ENCODE measurements at places on chromosomes 1 and 21. TPM values are rescaled to one million over a fixed set of nuclear protein-coding genes. Genes with fewer than 3 reads are reported as not detected.

GRCh38 chr1:228804640-228805413 is 69.5 kb downstream of the RHOU start:
- H3K4me3 ChIP-seq: peak overlapping the region; percentile 57
- peaks cover 5% of the 10 kb centered on the region for H3K36me3 ChIP-seq
- H3K4me1 ChIP-seq: peaks cover 49% of the 10 kb centered on the region
- H3K27ac ChIP-seq: peak overlapping the region; percentile 62
- peak; percentile 53 for DNase-seq
- H3K27me3 ChIP-seq: no peaks in the 10 kb centered on the region

Gene TEX38
- total RNA-seq: 0.65 TPM

DNA sequence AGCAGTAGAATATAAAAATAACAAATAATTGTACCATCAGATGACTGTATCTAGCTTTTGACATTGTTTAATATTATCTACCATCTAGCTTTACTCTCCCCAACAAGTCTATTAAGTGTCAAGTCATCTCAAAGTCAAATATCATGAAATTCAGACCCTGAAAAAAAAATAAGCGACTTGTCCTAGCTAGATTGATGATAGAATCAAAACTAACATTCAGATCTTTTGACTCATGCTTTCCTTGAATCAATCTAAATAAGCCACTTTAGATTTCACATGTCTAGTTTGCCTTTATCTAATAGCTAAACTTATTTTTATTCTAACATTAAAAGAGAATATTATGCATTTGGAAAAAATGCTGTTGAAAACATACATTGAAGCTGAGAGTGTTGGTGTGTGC is 35.4 kb downstream of the CRB1 start:
- no peaks in the 10 kb centered on the region for H3K36me3 ChIP-seq
- no peak for DNase-seq
- no peaks in the 10 kb centered on the region for H3K27me3 ChIP-seq

GRCh38 chr1:9603766-9604753 is 15.3 kb downstream of the TMEM201 start:
- no peak overlapping the region for H3K4me3 ChIP-seq
- H3K27ac ChIP-seq: no peak overlapping the region
- no peaks in the 10 kb centered on the region for H3K36me3 ChIP-seq
- H3K27me3 ChIP-seq: no peaks in the 10 kb centered on the region

- no peak overlapping the region for H3K27ac ChIP-seq
- peaks cover 23% of the 10 kb centered on the region for H3K27me3 ChIP-seq
- H3K4me1 ChIP-seq: no peaks in the 10 kb centered on the region
- no peak overlapping the region for H3K4me3 ChIP-seq
- H3K36me3 ChIP-seq: no peaks in the 10 kb centered on the region
- DNase-seq: no peak
These were observed 468.2 kb upstream of the VAMP3 start for GRCh38 chr1:7302873-7303272.

DNA sequence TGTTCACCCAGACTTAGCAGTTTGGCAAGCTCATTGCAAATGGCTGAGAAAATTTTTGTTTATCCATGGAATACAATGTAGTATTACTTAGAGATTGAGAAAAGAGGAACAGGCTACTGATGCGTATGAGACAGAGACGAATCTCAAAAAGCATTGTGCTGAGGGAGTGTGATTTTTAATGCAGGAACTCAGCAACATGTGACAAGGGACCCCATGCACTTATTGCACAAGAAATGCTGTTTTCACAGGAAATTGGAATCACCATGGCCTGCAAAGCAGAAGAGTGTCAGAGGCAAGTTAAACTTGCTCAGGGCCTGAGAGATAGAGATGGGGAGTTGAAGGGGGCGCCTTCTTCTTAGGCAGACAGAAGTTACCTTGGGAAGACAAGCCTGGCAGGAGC is 32.6 kb upstream of the TLR5 start:
- H3K4me1 ChIP-seq: peaks cover 2% of the 10 kb centered on the region
- peak overlapping the region; percentile 49 for H3K27ac ChIP-seq
- H3K27me3 ChIP-seq: peaks cover 16% of the 10 kb centered on the region
- DNase-seq: no peak

- H3K27ac ChIP-seq: no peak overlapping the region
- no peak for DNase-seq
- no peak overlapping the region for H3K4me3 ChIP-seq
- peaks cover 7% of the 10 kb centered on the region for H3K36me3 ChIP-seq
- no peaks in the 10 kb centered on the region for H3K4me1 ChIP-seq
These were observed 104.1 kb downstream of the DTL start for GRCh38 chr1:212139526-212140135.

GRCh38 chr1:183178545-183178944 is 7.5 kb upstream of the LAMC2 start:
- H3K27ac ChIP-seq: no peak overlapping the region
- no peak overlapping the region for H3K4me3 ChIP-seq
- no peaks in the 10 kb centered on the region for H3K36me3 ChIP-seq

DNA sequence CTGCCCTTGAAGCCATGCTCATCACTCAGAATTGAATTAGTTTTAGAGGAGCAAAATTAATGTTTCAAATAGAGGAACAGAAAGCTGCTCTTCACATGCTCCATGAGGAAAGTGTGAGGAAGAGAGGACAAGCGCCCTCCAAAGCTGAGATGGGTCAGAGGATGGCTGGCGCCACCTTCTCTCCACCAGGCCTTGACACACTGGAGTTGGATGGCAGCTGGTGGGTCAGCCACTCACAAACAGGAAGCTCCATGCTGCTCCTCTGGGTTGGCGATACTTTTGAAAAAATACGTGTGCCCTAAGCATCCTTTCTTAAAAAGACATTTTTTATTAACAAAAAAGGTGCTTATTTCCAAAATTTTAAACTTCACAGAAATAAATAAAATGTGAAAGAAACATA is 3.1 kb upstream of the CD2 start:
- DNase-seq: no peak
- H3K27ac ChIP-seq: peak overlapping the region; percentile 99
- H3K4me3 ChIP-seq: peak overlapping the region; percentile 87
- peaks cover 27% of the 10 kb centered on the region for H3K4me1 ChIP-seq

DNA sequence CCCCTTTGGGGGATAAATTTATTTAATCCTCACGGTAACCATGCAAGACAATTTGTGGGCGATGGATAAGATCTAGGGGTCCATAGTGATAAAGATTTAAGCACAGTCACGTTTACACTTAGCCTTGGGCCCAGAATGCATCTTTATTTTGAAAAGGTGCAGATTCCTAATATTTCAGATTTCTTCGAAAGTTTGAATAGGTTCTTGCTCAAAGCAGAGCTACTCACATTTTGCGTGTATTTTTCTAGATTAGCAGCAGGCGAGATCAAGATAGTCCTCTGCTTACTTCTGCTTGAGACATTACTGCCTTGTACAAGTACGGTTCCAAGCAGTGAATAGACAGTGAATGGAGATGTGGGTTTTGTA is 647 bp downstream of the TSEN15 start:
- H3K27ac ChIP-seq: peak overlapping the region; percentile 99
- peaks cover 22% of the 10 kb centered on the region for H3K27me3 ChIP-seq
- no peak for DNase-seq
- H3K36me3 ChIP-seq: peaks cover 9% of the 10 kb centered on the region
- peak overlapping the region; percentile 94 for H3K4me3 ChIP-seq

GRCh38 chr1:210262897-210263272 is 30.3 kb downstream of the SERTAD4 start:
- H3K27ac ChIP-seq: no peak overlapping the region
- no peak overlapping the region for H3K4me3 ChIP-seq
- H3K36me3 ChIP-seq: no peaks in the 10 kb centered on the region
- H3K4me1 ChIP-seq: no peaks in the 10 kb centered on the region

- H3K4me1 ChIP-seq: peaks cover 90% of the 10 kb centered on the region
- H3K4me3 ChIP-seq: peak overlapping the region; percentile 23
- peak overlapping the region; percentile 13 for H3K27ac ChIP-seq
- H3K36me3 ChIP-seq: peaks cover 12% of the 10 kb centered on the region
- no peaks in the 10 kb centered on the region for H3K27me3 ChIP-seq
- no peak for DNase-seq
These were observed 61.8 kb downstream of the MACF1 start for GRCh38 chr1:39266269-39266668.

GRCh38 chr1:204107892-204108291 is 35.0 kb downstream of the SOX13 start:
- H3K27me3 ChIP-seq: peaks cover 16% of the 10 kb centered on the region
- no peak overlapping the region for H3K4me3 ChIP-seq
- no peaks in the 10 kb centered on the region for H3K36me3 ChIP-seq
- no peak overlapping the region for H3K27ac ChIP-seq
- H3K4me1 ChIP-seq: peaks cover 23% of the 10 kb centered on the region

- no peaks in the 10 kb centered on the region for H3K4me1 ChIP-seq
- H3K27ac ChIP-seq: no peak overlapping the region
- no peak overlapping the region for H3K4me3 ChIP-seq
- DNase-seq: no peak
These were observed 12.2 kb upstream of the MIXL1 start for GRCh38 chr1:226211181-226211821.

DNA sequence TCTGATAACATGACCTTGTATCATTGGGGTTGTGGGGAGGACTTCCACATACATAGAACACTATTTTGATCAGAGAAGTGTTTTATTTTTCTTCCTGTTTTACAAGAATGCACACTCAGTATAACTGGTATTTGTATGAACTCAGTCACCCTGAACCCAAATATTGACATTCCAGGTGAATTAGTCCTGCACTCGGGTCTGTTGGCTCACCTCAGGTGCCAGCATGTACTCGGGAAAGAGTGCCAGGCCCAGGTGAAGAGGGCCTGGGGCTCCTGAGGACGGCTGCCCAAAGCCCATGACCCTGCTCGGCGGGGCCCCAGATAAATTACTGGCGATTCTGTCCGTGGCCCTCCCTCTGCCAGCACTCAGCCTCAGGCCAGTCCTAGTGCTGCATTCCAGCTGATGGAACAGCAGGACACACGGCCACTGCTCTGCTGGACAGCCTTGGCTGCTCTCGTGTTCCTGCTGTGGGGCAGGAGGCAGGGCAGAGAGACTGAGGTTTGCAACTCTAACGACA is 75.4 kb upstream of the TMPRSS2 start:
- no peaks in the 10 kb centered on the region for H3K4me1 ChIP-seq
- no peaks in the 10 kb centered on the region for H3K36me3 ChIP-seq
- no peaks in the 10 kb centered on the region for H3K27me3 ChIP-seq
- H3K4me3 ChIP-seq: no peak overlapping the region
- H3K27ac ChIP-seq: no peak overlapping the region

Gene CRABP2
- 2.5 TPM for total RNA-seq

- H3K27ac ChIP-seq: no peak overlapping the region
- DNase-seq: no peak
- H3K27me3 ChIP-seq: no peaks in the 10 kb centered on the region
- peaks cover 28% of the 10 kb centered on the region for H3K4me1 ChIP-seq
- no peaks in the 10 kb centered on the region for H3K36me3 ChIP-seq
These were observed 41.6 kb upstream of the APOBEC4 start for GRCh38 chr1:183694755-183695154.

DNA sequence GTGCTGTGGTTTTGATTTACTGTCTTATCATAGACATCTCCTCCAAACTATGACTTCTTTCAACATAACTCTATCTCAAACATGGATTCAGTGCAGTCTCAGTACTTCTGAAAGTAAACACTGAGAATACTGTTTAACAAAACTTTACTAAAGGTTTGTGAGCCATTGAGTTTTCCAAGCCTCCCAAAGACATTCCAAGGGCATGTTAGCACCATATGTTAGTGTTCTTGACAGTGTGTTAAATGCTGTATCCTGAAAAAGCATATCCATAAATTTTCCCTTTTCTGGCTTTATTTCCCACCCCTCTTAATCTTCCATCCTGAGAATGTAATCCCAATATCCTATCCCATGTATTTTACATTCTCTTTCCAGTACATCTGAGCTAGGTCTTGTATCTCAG is 446.8 kb upstream of the CXADR start:
- no peaks in the 10 kb centered on the region for H3K4me1 ChIP-seq
- no peaks in the 10 kb centered on the region for H3K36me3 ChIP-seq
- H3K27me3 ChIP-seq: no peaks in the 10 kb centered on the region
- no peak for DNase-seq
- no peak overlapping the region for H3K4me3 ChIP-seq

DNA sequence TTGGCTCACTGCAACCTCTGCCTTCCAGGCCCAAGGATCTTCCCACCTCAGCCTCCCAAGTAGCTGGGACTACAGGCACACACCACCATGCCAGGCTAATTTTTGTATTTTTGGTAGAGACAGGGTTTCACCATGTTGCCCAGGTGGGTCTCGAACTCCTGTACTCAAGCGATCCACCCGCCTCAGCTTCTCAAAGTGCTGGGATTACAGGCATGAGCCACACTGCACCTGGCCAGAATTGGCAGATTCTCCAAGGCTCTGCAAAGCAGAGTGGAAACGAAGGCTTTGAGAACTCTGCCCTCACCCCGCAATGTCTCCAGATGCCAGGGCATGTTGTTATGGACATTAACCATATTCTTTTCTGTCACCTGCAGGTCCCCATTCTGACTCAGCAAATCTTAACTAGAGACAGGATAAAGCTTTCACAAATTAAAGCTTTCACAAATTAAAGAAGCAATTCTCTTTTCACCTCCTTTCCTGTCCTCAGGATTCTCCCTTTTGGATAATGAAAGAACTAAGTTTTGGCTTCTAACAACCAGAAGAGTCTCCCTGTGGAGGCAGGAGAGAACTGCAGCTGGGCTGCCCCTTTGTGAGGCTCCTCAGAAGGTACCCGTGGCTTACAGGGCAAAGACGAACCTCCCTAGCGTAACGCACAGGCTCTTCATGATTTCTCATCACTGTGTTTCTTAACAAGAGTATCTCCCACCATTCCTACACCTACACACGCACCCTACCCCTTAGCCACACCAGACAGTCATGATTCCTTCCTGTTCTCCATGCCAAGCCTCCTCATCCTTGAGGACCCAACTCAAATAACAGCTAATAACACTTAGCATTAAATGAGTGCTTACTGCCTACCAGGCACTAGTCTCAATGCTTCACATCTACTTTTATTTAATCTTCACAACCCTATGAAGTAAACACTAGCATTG is 29.8 kb downstream of the GPA33 start:
- H3K4me1 ChIP-seq: peaks cover 12% of the 10 kb centered on the region
- H3K36me3 ChIP-seq: no peaks in the 10 kb centered on the region
- no peaks in the 10 kb centered on the region for H3K27me3 ChIP-seq
- no peak overlapping the region for H3K27ac ChIP-seq
- no peak overlapping the region for H3K4me3 ChIP-seq
- DNase-seq: no peak

Gene SMPDL3B
- 0.41 TPM for total RNA-seq

DNA sequence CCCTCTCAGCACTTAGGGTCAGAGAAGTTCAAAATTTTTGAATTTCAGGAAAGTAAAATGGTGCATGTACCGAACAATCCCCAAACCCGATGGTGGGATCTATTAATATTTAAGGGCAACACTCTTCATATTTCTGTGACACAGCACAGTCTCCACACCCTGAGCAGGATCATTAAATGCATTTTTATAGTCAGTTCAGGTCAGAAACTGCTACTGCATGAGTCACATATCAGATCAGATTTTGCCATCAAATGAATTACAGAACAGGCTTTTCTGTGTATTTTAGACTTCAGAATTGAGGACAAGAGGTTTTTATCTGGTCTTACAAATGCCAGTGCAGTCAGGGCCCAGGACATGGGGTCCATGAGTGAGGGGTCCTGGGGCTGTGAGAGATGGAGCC is 79.2 kb downstream of the RIPK4 start:
- no peaks in the 10 kb centered on the region for H3K27me3 ChIP-seq
- no peaks in the 10 kb centered on the region for H3K36me3 ChIP-seq
- H3K4me3 ChIP-seq: no peak overlapping the region
- no peak overlapping the region for H3K27ac ChIP-seq

Data from activated T-cell treated with anti-CD3 and anti-CD28 coated beads, Interleukin-2, amount 50 U/mL, for 72 hours (primary cell).